ENCODE measurements at places on chromosomes 11 and 22.

GRCh38 chr11:4808476-4808875, 4.3 kb upstream of the OR52R1 start:
- no peak for DNase-seq

DNA sequence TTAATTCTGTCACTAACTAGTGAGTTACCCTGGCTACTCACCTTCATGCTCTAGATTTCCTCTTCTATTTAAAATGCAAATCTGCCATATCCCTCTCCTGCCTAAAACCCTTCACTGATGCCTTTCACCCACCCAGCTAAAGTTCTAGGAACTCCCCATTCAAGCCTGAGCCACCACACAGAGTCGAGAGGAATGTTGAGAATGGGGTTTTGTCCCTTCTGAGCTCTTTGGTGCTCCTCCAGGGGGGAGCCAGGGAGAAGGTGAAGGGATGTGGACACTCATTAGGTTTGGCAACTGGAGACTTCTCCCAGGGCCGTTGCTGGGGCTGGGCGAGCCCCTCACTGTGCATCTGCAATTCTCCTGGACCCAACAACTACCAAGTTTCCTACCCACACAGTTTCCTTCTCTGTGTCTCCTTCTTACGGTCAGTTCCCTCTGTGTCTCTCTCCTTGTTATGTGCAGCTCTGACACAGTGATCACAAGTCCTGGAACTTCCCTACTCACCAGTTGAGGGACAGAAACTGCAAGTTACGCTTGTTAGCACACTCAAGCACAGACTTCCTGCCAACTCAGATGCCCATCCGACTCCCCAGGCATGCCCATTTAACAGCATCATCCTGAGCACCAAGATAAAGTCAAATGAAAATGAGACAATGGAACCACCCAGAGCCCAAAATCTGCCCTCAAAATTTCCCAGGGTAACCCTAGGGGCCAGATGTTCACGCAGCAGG, 6.5 kb upstream of the IL10RA start:
- DNase-seq: no peak

- no peak for DNase-seq
Observed at GRCh38 chr11:101034076-101034475, 95.5 kb downstream of the PGR start.

DNA sequence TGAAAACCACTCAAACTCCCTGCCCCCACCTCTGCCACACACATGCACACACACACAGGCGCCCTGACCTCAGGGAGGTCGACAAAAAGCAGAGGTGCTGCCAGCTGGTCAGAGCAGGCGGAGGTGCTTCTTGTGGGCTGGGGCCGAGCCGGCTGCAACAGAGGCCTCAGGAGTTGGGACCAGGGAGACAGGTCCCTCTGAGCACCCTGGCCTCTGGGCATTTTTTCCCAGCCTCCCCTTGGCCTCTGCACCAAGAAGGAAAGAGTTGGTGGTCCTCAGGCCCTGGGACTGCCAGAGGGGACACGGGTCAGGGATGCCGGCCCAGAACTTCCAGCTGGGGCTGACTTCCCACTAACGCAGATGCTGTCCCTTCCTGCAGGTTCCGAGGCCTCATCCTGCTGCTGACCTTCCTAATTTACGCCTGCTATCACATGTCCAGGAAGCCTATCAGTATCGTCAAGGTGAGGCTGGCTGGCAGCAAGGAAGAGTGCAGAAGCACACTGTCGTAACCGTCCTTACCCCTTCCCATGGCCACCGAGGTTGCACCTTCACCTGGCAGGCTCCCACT, 13.4 kb downstream of the SLC37A2 start:
- no peak for DNase-seq

DNA sequence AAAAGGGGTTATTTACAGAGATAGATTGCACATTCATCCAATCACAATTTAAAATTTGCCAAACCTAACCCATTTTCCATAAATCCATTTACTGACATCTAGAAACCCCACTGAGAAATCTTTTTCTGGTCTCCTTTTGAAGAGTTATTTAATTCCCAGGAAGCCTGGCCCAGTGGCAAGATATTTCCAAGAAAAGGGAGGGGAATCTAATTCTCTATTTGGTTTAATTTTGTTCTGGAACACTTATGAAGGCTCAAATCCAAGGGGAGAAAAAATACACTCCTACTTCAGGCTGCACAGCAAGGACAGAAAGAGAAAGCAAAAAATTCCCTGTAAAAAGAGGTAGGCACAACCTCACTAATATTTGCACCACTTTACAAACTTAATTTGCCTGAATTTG, 88.2 kb upstream of the LDLRAD3 start:
- DNase-seq: no peak

- no peak for DNase-seq
Observed at GRCh38 chr11:9153651-9154050, 62.3 kb upstream of the SCUBE2 start.

DNA sequence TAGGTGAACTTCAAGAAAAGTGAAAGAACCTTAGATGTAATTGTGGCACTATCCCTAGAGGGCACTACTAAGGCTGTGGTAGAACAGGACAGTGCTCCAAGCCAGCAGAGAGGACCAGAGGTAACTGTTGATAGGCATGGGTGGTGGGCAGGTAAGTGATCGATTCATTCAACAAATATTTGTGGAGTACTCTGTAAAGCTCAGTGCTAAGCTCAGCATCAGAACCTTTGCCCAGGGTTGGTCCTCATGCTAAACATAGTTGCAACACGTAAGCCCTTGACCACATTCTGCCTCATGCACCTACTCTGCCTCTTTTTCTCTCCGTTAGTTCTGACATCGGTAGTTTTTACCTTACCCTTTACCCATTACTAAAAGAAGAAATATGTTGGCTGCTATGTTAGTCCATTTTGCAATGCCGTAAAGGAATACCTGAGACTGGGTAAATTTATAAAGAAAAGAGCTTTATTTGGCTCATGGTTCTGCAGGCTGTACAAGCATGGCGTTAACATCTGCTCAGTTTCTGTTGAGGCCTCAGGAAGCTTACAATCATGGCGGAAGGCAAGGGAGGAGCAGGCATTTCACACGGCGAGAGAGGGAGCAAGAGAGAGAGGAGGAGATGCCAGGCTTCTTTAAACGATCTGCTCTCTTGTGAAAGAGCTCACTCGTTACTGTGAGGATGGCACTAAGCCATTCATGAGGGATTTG, 18.4 kb upstream of the NNMT start:
- DNase-seq: no peak

- no peak for DNase-seq
Observed at GRCh38 chr11:27158456-27159334, 118.1 kb downstream of the BBOX1 start.

DNA sequence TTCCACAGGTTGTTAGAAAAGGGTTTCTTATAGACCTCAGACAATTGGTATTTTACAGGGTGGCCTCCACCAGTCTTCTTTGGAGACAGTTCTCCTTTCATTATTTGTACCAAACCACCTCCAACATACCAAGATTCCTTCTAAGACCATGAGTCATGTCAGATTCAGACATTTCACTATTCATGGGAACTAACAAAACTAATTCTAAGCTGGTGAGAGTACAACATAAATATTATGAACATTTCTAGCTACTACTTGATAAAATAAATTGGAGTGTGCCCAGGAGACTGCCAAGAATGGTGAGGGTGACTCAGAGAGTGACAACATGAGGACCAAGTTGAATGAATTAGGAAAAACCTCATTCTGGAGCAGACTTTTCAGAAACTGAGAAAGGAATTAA, 494.6 kb upstream of the LRRC4C start:
- DNase-seq: no peak

GRCh38 chr11:78323363-78323762, 94.3 kb downstream of the GAB2 start:
- DNase-seq: no peak

GRCh38 chr11:99449345-99449744, 428.6 kb downstream of the CNTN5 start:
- no peak for DNase-seq

DNA sequence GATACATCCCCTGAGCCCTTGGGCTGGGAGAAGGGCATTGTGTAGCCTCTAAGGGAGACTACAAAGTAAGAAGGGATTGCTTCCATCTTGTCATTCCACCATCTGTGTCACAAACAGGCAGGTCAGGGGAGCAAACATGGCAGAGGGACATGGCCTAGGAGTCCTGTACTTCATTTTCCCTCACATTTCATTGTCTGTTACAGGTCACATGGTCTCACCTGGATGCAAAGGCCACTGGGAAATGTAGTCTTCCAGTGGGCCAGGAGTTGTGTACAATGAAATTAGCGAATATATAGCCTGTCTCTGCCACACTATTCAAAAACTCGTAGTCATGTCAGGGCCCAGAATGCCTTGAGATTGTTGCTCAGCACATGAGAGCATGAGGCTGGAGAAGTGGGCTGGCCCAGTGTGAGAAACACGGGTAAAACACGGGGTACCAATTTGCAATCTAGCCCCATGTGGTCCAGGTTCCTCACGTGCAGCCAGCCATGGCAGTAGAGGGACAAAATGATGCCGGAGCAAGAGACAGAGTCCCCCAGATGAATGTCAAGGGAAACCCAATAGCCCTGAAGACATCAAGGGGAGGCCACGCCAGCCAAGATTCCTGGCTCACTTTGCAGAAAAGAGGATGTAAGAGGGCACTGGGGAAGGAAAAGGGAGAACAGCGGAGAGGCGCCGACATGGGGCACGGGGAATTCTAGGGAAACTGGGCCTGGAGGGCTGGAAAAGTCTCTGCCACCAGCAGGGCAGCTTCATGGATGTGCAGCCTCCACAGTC, 47.7 kb upstream of the EMID1 start:
- no peak for DNase-seq

- no peak for DNase-seq
Observed at GRCh38 chr22:38172832-38173640, 8.6 kb downstream of the PLA2G6 start.

GRCh38 chr22:19890502-19891316, 36.0 kb upstream of the GNB1L start:
- no peak for DNase-seq

GRCh38 chr11:125952973-125953372, 7.1 kb downstream of the VSIG10L2 start:
- no peak for DNase-seq

- DNase-seq: no peak
Observed at GRCh38 chr22:44915441-44915840, 94.4 kb downstream of the PHF21B start.

DNA sequence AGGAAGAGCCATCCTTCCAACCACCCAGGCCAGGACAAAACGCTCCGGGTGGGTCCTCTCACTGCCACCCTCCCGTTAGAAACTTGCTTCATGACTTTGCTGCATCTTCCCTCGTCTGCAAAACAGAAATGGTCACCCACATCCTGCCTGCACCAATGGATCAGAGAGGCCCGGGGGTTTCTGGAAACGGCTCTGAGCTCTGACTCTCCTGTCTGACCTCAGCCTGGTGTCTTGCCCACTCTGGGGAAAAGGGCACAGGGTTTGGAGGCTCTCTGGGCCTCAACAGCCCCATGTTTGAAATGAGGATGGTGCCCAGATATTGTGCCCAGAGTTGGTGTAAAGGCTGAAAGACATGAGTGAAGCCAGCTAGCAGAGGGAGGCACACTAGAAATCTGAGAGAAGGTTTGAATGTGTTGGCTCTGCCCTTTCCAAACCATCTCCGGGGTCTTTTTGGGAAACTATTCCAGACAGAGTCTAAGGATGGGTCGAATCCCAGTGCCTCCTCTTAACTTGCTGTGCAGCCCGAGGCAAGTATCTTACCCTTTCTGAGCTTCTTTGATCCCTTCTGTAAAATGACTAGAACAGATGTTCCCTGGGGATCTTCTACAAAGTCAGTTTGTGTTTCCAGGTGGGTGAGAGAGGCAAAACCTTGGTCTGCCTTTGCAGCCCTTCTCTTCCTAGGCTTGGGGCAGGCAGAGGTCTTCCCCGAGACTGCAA, 2.1 kb downstream of the CRYBB3 start:
- DNase-seq: no peak

GRCh38 chr11:45272701-45273100, 13.4 kb downstream of the SYT13 start:
- DNase-seq: no peak

- no peak for DNase-seq
Observed at GRCh38 chr11:121105481-121106195, 4.6 kb downstream of the TECTA start.

DNA sequence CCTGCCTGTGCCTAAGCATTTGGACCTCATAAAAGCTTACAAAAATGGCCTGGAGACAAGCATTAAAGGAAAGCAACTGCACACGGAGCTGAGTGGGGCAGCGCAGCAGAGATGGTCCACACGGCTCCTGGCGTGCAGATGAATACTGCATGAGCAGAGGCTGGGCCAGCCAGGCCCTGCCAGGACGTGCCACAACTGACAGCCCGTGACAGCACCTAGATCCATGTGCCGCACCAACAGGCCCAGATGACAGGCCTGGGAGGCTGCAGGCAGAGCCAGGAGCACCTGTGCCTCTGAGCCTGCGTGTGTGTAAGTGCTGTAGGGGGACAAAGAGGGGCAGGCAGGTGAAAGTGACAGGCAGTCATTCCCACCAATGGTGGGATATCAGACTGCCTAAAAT, 33.4 kb downstream of the MICAL3 start:
- DNase-seq: no peak

- no peak for DNase-seq
Observed at GRCh38 chr11:65932558-65932919, 12.7 kb upstream of the TSGA10IP start.

DNA sequence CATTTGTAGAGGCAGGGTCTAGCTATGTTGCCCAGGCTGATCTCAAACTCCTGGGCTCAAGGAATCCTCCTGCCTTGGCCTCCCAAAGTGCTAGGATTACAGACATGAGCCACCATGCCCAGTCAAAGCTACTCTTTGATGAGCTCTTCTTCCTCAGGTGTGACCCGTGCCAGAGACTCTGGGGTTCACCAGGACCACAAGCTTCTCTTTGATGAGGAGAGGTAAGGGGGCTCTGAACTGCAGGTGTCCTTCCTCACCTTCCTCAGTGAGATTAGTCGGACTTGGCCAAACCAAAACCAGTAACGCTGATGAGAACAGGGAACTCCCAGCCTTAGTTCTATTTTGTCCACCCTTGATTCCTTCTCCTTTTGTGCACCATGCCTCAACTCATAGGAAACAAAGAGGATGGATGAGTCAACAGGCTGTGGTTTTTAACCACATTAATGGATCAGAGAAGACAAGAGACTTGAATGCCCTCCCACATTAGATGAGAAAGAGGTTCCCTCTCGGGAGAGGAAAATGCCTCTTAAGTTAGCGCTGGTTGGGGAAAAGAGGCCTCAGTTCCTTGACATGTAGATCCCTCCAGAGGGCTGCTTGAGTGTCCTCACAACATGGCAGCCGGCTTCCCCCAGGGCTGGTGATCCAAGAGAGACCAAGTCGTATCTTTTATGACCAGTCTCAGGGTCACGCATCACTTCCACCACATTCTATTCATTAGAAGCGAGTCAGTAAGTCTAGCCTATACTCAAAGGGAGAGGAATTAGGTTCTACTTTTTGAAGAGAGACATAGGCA, 25.7 kb upstream of the CTR9 start:
- no peak for DNase-seq
